ENCODE measurements at places on chromosomes 4 and X.

GRCh38 chrX:19326567-19326966, 17.2 kb upstream of the PDHA1 start:
- DNase-seq, result no peak

- no peak for DNase-seq
Observed at GRCh38 chr4:37561803-37562207, 124.4 kb downstream of the RELL1 start.

GRCh38 chr4:26145212-26145611, 175.6 kb upstream of the RBPJ start:
- no peak for DNase-seq

GRCh38 chr4:75953509-75953908, 12.7 kb upstream of the NAAA start:
- DNase-seq, result no peak

DNA sequence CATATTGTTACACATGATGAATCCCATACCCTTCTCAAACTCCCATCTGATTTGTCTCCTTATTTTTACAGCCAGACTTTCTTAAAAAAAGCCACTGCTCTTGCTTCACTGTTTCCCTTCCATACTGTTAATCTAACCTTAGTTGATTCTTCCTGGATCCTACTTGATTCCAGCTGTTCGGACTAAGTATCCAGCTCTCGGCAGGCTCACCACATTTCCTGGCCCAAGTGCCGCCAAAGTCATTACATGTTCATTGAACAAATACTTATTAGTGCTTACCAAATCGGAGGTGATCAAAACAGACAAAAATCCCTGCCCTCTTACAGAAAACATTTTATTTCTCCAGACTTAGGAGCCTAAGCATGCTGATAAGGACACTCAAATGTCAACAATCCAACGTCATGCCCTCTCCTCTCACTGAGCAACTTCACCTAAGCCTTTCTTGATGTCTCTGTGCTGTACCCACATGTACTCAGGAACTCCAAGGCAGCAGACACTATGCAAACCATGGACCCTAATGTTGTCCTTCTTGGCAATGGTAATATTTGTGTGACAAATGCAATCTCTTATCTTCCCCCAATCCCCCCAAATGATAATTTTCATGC, 45.1 kb upstream of the C1QTNF7 start:
- DNase-seq, result no peak

GRCh38 chrX:2823795-2824386, 4.8 kb upstream of the GYG2 start:
- DNase-seq, result no peak

GRCh38 chrX:67604979-67605703, 61.3 kb downstream of the AR start:
- DNase-seq, result peak; percentile 39

- DNase-seq, result no peak
Observed at GRCh38 chr4:131159261-131159660, 1989.8 kb upstream of the PCDH10 start.

DNA sequence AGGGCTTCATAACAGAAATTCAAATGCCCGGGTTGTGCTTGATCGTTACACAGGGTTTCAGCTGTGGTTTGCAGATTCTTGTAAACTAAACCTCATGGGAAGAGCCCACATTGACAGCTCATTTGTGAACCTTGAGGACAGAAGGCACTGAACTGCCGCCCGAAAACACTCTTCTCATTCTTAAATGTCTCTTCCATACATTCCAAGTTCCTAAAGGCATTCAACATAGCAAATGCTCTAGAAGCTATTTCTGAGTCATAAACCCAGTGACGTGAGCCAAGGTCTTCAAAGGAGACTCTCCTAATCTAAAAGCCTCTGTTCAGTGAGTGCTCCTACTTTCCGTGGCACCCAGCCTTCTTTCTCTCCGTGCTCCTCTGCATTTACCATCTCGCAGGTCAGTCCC, 737.8 kb upstream of the FRG1 start:
- peak; percentile 19 for DNase-seq

- peak; percentile 26 for DNase-seq
Observed at GRCh38 chr4:54961357-54961975, 163.9 kb downstream of the KDR start.

- DNase-seq, result no peak
Observed at GRCh38 chrX:110965409-110966090, 130.4 kb upstream of the PAK3 start.

- no peak for DNase-seq
Observed at GRCh38 chrX:68666580-68666979, 19.1 kb downstream of the STARD8 start.

DNA sequence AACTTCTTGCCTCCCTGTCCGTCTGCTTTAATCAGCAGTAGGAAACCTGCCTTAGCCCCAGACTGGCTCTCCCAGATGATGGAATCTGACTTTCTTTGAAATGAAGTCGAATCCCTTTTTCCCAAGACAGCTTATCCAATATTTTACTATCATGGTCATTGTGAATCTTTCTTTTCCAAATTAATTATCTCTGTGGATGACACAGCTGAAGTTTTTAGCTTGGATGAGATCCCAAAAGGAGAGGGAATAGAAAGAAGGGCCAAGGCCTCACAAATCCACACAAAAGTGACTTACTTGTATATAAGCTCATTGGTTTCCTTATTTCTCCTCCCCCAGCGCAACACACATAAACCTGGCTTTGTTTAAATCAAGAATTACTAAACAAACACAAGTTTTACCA, 100.6 kb downstream of the RASL11B start:
- no peak for DNase-seq

Data from AG08396 (cell line).